MV-4-11 (cell line): ENCODE measurements at places on chromosomes 5 and 9.

GRCh38 chr5:61604076-61605025, 272.3 kb downstream of the ZSWIM6 start:
- DNase-seq: no peak

DNA sequence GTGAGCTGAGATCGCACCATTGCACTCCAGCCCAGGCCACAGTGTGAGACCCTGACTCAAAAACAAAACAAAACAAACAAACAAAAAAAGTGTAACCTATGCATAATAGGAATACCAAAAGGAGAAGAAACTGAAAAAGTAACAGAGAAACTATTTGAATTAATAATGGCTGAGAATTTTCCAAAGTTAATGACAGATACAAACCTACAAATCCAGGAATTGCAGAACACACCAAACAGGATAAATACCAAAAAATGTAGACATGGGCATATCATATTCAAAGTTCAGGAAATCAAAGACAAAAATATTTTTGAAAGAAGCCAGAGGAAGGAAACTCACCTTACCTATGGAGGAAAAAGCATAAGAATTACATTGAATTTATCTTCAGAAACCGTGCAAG, 383.7 kb upstream of the POU5F2 start:
- DNase-seq: no peak

DNA sequence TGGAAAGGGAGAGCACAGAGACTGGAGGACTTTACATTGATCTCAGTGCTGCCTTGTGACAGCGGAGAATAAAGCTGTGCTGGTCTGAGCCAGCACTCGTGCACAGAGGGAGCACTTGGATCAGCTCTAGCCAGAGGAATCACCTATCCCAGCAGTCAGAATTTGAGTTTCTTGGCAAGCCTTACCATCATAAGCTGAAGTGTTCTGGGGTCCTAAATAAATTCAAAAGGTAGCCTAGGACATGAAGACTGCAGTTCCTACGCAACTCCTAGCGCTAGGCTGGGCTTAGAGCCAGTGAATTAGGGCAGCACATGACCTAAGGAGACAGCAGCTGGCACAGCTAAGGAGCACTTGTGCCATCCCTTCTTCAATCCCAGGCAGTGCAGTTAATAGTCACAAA, 119.5 kb downstream of the HMHB1 start:
- no peak for DNase-seq

DNA sequence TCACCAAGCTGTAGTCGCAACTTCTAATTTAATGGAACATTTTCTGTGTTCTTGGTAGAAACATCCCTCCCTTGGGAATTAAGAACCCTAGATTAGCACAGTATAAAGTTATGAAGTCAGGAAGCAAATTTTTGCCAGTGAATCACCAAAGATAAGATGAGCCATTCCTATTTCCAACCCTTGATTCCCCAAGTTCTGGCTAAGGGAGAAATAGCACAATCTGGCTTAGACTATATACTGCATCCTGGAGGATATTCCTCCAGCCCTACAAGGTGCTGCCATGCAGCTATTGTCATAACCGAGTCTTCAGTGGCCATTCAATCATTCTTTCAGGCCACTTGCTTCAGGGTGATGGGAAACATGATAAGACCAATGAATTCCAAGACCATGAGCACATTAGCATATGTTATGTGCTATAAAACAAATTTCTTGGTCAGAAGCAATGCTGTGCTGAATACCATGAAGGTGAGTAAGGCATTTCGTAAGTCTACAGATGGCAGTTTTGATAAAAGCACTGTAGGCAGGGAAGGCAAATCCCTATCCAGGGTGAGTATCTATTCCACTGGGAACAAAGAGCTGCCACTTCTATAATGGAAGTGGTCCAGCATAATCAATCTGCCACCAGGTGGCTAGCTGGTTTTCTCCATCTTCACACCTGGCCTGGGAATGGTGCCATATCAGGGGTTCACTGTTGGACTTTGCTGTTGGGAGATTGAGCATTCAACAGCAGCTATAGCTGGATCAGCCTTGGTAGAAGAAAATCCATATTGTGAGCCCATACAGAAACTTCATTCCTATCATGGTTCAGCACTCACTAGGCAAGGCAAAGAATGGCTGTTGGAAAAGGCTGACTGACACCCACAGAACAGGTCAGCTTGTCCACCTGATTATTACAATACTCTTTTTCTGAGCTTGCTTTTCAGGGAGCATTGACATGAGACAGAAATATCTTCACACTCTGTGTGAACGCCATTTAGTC, 19.6 kb upstream of the ARL15 start:
- DNase-seq: no peak

- no peak for DNase-seq
These were observed 139.7 kb downstream of the TSSK1B start for GRCh38 chr5:113295111-113295539.

DNA sequence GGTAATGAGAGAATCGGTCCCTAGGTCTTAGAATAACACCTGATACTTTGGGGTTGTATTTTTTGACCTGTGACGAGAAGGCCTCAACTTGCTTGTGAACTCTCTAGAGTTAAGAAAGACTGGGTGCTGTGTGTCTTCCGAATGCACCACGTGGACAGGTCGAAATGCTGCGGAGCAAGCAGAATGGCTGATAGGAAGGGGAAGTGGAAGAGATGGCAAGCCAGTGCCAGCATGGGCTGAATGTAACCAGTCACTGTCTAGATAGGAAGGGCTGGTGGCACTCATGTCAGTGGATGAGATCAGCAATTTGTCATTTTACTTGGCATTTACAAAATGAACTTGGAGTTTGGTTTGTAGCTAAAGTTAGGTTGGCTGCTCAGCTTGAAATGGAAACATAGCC, 5.6 kb downstream of the OTULINL start:
- peak; percentile 92 for DNase-seq

GRCh38 chr5:137146402-137146890, 352.7 kb downstream of the SPOCK1 start:
- DNase-seq: no peak

- DNase-seq: peak; percentile 90
These were observed 74.8 kb upstream of the TGFBR1 start for GRCh38 chr9:99030092-99030511.

DNA sequence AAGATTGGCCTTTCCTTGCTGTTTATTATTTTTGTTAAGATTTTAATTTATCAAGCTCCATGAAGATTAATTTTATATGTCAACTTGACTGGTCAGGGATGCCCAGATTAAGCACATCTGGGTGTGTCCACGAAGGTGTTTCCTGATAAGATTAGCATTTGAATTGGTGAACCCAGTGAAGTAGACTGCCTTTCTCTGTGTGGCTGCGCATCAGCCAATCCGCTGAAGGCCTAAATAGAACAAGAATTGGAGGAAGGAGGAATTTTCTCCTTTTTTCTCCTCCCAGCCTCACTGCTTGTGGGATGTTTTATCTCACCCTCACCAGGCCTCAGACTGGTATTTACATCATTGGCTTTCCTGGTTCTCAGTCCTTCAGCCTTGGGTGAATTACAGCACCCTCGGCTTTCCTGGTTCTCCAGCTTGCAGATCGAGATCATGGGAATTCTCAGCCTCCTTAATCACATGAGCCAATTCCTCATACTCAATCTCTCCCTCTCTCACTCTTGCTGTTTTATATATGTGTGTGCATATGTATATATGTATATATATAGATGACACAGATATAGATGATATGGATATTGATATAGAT, 135.4 kb upstream of the SPEF2 start:
- DNase-seq: no peak

GRCh38 chr9:116491219-116491618, 195.9 kb upstream of the TRIM32 start:
- DNase-seq: no peak

DNA sequence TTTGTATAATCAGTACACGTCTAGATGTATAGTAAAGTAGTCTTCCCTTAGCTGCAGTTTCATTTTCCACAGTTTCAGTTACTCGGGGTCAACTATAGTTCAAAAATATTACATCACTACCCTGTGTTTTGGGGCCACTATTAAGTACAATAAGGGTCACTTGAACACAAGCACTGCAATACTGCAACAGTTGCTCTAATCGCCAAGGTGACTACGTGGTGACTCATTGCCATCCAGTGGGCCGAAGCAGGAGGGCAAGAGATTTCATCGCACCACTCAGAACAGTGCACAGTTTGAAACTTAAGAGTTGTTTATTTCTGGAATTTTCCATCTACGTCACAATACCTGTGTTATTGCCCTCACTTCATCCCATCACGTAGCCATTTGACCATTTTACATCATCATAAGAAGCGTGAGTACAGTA, at the start of gene ARL14EPL:
Gene ARL14EPL, plus strand, starts transcription at position 379 of the 424 bp plus-strand sequence. CDS start 18,994 bp downstream, outside the sequence.
- peak; percentile 85 for DNase-seq

DNA sequence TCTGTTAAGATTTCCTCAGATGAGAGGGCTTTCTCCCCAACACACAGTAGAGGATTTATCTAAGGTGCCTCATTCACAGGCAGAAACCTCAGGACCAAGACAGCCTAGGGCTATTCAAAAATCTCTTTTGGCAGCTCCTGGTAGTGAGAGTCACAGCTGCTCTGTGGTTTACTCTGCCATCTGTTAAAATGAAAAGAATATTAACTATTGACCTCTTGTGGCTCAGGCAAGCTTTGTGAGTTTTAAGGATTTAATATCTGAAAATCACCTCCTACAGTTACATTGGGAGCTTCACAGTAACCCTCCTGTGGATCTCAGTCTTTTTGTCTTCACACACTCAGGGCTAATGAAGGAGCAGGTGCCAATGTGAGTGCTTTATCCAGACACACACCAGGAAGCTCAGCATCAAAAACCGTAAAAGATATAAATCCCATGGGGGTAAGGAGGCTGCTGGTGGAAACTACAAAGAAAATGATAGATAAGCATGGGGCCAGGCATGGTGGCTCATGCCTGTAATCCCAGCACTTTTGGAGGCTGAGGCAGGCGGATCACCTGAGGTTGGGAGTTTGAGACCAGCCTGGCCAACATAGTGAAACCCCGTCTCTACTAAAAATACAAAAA, 29.7 kb downstream of the PPP1R2B start:
- no peak for DNase-seq

GRCh38 chr9:82988488-82988887, 74.5 kb downstream of the RASEF start:
- no peak for DNase-seq

- no peak for DNase-seq
These were observed 115.4 kb downstream of the KIF4B start for GRCh38 chr5:155128786-155129512.
